ENCODE measurements at places on chromosomes 7 and 10.
A peak's percentile ranks its signal among the peaks of the same experiment; 100 is the strongest.

DNA sequence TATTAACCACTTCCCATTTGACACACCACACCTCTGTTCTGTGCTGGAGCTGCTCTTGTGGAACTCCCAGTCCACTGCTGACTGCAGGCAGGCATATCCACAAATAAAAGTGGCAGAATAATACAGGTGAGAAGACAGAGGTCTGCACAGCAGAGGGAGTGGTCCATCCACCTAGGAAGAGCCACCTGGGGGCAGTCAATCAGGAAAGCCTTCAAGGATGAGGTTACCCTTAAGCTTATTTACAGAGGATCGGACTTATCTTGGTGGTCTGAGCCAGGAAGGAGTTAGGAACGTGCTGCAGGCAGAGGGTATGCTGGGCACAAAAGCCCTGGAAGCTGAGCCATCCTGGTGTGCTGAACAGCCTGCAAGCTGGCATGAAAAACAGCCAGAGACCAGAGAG is 78.7 kb downstream of the FRMPD2 start:
- DNase-seq, result no peak

DNA sequence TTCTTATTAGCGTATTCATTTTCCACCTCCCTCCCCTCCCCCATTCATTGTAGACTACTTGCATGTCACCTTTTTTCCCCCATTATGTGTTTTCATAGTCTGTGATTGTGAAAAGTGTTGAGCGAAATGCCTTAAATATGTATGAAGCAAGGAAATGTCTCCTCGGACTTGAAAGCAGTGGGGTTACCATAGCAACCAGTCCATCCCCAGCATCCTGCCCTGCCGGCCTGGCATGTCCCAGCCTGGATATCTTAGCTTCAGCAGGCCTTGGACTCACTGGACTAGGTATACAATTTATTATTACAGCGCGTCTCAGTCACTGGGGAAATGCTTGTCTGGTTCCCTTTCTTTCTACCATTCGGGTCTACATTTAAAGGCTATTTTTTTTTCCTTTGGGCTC is 283.6 kb downstream of the BICC1 start:
- DNase-seq, result no peak

DNA sequence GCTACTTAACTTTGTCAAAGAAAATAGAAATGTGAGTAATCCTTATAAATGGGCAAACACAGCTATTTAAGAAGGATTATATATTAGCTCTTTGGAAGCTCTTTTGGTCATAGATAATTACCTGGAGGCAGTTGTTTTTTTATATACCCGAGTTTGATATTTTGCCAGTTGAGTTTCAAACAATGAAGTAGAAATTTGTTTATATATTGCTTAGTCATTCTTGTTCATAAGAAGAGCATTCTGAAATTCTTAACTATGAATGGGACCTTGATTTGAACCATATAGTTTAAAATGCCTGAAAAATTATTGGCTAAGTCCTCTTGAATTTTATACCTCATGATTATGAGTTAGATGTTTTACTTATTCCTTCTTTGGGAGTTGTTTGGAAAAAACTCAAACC is 36.4 kb downstream of the MINPP1 start:
- DNase-seq, result no peak

DNA sequence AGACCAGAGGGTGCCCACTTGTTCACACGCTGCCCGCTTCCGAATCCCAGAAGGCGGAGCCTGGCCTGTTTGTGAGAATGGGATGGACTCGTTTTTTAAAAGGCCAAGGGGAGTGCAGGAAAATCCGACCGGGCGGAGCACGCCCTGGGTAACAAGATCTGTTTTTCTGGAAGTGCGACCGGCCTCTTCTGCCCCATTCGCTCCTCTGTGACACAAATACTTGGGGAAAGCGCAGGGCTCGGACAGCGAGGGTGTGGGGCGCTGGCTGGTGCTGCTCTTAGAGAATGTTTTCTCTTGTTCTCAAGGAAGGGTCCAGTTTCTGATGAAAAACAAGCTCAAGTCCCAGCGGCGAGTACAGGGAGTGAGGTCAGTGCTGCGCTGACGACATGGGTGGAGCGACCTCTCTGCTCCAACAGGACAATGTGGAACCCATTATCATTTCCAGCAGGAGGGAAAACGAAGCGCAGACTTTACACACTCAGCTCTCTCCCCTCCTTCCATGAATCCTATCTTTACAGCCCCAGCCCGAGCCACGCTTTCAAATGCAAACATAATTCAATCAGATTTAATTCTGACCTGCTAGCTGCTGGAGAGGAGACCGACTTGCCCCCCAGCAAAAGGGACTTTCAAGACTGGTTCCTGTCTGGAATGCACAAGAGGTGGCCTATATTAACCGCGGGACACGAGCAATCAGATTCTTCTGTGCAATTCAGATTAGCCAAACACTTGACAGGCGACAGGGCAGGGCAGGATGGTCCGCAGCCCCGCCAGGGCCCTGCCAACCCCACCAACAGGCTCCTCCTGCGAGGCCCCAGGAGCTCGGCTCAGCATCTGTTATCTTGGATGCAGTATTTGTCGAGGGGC is 1.1 kb downstream of the RADIL start:
- peak; percentile 53 for DNase-seq

- no peak for DNase-seq
These were observed 304.2 kb downstream of the SDK1 start for GRCh38 chr7:3605222-3605621.

DNA sequence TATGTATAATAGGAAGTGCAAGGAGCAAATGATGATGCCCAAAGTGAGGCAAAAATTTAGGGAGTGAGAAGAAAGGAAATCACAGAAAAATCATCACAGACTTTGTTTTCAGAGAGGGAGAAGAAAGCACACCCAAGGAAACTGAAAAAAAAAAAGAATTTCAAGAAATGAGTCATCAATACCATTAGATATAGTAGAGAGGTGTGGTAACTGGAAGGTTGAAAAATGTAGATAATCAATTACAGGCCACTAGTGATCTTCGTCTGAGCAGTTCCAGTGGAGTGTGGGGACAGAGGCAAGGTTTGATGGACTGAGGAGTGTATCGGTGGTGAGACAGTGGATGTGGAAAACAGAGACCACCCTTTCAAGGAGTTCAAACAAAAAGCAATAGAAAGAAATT is 31.7 kb downstream of the ASB4 start:
- no peak for DNase-seq

DNA sequence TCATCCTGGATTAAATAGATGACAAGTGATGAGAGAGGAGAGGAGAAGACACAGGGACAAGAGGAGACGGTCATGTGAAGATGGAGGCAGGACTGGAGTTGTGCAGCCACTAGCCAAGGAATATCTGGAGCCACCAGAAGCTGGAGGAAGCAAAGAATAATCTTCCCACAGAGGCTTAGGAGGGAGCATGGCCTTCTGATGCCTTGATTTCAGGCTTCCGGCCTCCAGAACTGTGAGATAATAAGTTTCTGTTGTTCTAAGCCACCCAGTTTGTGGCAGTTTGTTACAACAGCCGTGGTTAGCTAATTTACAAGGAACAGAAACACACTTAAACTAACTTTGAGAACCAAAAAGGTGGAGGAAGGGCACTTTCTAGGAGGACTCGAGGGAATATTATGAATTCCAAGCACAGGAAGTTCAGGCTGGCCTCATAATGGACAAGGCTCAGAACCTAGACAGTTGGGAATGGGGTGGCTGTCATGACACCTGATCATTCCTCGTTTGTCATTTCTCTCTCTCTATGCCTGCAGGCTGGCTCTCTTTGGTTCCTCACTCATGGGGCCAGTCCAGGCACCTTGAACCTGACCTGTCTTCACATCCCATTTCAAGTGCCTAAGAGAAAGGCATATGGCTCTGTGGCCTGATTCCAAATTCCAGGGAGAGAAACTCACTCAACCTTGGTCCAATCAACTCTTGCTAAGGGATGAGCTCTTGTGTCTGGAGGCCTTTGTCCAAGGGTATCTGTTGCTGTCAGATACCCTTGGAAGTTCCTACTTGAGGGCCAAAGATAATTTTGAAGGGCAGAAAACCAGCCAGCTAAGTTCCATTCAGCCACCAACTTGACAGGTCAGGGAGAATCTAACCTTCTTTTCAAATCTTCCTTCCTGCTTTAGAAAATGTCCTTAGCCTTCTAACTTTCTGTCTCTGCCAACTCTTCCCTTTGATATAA is 33.5 kb upstream of the PDZD8 start:
- DNase-seq, result no peak

- no peak for DNase-seq
These were observed 129.0 kb upstream of the AGR3 start for GRCh38 chr7:17010637-17011300.

GRCh38 chr7:3204526-3204925 is 96.5 kb upstream of the SDK1 start:
- DNase-seq, result no peak

DNA sequence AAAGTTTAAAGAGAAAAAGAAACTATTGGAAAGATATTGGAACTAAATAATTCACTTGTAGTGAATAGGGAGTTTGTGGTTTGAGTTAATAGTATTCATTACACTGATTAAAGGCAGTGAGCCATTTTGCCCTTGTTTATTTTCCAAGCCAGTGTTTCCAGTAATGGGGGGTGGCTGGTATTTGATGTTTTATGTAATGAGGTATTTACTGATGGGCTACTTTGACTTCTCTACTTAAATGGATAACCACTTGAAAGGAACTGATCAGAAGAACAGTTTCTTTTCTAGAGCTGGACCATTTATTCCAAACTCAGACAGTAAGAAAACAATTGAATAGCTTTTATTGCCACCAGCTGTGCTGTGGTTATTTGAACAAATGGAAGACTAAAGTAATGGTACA is 227.0 kb upstream of the HDAC9 start:
- DNase-seq, result no peak

DNA sequence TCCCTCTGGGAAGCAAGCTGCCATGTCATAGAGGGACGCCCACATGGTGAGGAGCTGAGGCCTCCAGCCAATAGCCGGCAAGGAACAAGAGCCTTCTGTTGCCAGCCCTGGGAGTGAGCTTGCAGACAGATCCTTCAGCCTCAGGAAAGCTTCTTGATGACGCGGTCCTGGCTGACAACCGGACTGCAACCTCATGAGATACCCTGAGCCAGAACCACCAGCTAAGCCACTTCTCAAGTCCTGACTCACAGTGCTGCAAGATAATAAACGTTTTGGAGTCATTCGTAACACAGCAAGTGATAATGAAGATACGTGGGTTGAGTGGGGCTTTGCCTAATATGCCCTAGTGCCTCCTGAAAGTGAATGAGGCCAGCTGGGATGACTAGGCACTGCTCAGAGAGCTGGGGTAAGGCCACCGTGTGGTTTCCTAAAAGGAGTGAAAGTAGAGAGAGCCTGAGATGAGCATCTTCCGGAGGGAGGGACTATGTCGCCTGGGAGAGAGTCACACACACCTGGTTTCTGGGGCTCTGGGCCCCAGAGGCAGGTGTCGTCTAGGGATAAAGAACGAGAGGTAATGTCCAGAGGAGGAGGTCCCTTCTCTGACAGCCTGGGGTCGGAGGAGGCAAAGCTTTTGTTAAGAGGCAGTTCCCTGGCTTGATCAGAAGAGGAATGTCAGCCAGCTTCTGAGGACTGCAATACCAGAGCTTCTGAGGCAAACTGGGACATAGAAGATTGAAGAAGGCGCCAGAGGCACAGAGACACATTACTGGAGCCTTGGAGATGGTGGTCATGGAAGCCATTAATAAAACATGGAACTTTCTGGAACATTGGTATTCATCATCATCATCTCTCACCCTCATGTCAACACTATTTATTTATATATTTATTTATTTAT is 53.6 kb downstream of the PYROXD2 start:
- peak; percentile 57 for DNase-seq

- no peak for DNase-seq
These were observed 12.2 kb downstream of the CLRN3 start for GRCh38 chr10:127880557-127880956.

GRCh38 chr10:133091316-133091715 is 3.6 kb downstream of the ADGRA1 start:
- no peak for DNase-seq

- no peak for DNase-seq
These were observed 2.7 kb downstream of the HOXA11 start for GRCh38 chr7:27182285-27182841.

DNA sequence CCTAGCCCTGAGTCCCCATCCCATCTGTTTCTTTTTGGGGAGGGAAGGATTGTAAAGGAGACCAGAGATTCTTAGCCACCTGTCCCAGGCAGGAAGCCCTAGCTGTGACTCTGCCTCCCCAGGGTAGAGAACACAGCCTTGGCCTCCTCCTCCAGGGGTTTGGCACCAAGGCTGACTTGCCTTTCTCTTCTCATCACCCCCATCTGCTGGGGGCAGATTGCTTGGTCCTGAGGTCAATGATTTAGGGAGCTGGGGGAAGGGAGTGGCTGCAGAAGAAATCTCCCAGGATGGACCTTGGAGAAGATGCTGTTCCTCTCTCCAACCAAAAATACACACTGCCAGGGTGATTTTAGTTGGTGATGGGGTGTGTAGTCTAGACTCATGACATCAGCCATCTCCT is 2.6 kb upstream of the MNX1 start:
- no peak for DNase-seq

GRCh38 chr10:2202401-2202800 is 465.1 kb upstream of the ADARB2 start:
- no peak for DNase-seq

DNA sequence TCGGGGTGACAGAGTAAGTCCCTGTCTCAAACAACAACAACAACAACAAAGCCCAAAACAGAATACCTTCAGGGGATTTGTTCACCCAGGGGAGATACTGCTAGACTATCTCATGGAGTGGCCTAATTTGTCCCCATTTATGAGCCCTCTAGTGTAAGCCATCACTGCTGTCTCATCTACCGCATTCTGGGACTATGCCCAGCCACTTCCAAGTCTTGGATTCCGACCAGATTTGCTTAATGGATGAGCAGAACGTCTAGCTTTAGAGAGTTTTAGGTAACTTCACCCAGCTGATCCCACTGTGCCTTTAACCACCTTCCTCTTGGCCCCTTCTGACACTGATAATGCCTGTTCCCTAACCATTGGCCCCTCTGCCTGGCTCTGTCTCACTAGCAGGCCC is 47.1 kb downstream of the PAPSS2 start:
- DNase-seq, result no peak

DNA sequence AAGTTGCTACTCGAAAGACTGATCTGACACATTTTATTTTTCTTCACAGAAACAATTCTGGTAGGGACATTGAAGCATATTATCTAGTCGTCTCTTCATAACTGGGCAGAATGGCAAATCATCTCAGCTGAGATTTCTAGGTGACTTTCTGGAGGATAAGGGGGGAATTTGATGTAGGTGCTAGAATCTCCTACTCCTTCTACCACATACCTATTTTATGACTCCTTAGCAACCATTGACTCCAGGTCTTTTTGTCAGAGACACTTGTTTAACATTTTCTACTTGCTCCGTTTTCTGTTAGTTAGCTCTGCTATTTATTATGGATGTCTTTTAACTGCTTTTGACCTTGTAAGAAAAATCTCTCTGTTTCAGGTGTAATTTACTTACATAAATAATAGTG is 380.9 kb upstream of the SEMA3C start:
- DNase-seq, result no peak

GRCh38 chr7:45358287-45358686 is 200.7 kb downstream of the RAMP3 start:
- no peak for DNase-seq

GRCh38 chr7:75038508-75038907 is 35.1 kb downstream of the RCC1L start:
- no peak for DNase-seq

Data from smooth muscle cell of the brain vasculature (primary cell).